T-helper 2 cell (primary cell): ENCODE measurements at places on chromosomes 2 and 18.

DNA sequence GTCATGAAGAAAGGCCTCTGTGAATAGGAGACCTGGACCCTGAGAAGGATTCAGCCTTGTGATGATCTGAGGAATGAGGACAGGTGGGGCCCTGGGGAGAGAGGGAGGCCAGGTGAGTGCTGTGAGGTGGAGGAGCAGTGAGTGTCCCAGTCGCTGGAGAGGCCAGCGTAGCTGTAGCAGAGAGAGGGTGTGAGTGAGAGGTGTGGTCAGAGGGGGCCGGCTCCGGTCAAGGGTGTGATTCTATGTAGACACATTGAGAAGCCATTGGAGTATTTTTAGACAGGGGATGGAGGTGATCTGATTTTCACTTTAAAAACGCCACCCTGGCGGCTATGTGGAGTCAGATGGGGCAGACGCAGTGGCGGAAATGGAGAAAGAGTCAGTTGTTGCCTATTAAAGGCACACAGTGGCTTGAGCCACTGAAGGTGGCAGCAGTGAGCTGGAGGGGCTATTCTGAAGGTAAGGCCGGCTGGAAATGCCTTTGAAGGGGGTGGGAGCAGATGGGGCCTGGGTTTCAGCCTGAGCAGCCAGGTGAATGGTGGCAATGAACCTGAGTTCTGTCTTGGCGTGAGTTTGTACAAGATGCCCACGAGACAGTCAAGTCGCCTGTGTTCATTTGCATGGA, 55.6 kb downstream of the GREB1 start:
- DNase-seq, result no peak

DNA sequence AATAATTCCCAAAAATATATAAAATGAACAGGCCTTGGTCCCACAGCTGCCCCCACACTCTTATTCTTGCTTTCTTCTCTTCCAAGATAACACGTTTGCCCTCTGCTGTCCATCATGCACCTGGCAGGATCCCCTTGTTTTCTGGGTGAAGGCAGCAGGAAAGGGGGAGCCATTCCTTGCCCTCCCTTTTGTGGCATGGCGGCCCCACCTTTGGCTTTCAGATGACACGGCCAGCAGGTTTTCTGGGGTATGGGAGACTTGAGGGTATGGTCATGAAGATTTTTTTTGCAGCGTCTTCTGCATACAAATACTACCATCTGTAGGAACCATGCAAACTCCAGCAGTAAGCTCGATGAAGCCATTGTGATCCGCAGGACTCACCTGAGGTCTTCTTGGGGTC, 118.8 kb downstream of the MAPK4 start:
- no peak for DNase-seq

- DNase-seq, result no peak
Measured at GRCh38 chr18:45658756-45659155, 43.5 kb downstream of the SLC14A2 start.

DNA sequence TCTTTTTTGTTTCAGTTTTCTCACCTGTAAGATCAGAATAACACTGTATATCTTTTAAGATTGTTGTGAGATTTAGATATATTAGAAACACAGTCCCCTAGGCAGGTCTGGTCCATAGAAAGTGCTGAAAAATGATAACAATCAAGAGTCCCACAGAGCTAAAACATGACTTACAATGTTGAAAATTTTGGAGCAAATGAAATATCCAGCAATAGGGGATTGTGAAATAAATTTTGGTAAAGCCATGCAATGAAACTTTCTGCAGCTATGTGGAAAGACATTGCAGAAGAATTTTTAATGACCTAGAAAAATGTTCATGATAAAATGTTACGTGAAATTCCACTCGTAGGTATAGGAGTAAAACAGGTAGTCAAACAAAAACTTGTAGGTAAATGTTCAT, 127.6 kb upstream of the SERPINE2 start:
- no peak for DNase-seq

GRCh38 chr18:33375829-33376228, 64.7 kb downstream of the CCDC178 start:
- no peak for DNase-seq

- no peak for DNase-seq
Measured at GRCh38 chr2:219553168-219553417, 9.3 kb downstream of the TMEM198 start.

GRCh38 chr18:54130631-54131030, 93.8 kb downstream of the MBD2 start:
- DNase-seq, result no peak

GRCh38 chr2:173903601-173904394, 61.4 kb downstream of the SP3 start:
- DNase-seq, result no peak

- DNase-seq, result no peak
Measured at GRCh38 chr2:101751276-101751815, 53.8 kb downstream of the MAP4K4 start.

GRCh38 chr2:182173944-182174622, 188.4 kb downstream of the PPP1R1C start:
- no peak for DNase-seq

DNA sequence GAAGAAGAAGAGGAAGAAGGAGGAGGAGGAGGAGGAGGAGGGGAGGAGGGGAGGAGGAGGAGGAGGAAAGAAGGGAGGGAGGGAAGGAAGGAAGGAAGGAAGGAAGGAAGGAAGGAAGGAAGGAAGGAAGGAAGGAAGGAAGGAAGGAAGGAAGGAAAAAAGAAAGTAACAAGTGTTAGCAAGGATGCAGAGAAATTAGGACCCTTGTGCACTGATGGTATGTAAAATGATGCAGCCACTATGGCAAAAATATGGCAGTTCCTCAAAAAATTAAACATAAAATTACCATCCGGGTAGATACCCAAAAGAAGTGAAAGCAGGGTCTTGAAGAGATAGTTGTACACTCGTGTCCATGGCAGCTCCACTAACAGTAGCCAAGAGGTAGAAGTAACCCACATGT, 67.4 kb downstream of the DYM start:
- no peak for DNase-seq

DNA sequence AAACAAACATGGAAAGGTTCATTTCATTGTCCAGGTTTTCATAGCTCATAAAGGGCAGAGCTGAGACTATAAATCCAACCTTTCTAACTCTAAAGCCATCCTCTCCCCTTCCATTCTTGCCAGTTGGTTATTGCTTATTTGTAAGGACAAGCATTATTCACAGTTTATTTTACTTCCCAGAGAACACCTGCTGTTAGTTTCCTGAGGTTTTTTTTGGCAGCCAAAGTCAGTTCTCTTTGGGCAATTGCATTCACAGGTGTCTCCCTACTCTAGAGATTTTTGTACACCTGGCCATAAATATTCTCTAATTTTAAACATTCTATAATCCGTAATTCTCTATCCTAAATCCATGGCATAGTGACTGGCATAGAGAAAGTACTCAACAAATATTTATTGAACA, 87.3 kb upstream of the SPHKAP start:
- DNase-seq, result no peak

GRCh38 chr2:239199041-239199768, 201.6 kb downstream of the HDAC4 start:
- DNase-seq, result no peak

- no peak for DNase-seq
Measured at GRCh38 chr2:32849456-32850194, 97.1 kb upstream of the LTBP1 start.

DNA sequence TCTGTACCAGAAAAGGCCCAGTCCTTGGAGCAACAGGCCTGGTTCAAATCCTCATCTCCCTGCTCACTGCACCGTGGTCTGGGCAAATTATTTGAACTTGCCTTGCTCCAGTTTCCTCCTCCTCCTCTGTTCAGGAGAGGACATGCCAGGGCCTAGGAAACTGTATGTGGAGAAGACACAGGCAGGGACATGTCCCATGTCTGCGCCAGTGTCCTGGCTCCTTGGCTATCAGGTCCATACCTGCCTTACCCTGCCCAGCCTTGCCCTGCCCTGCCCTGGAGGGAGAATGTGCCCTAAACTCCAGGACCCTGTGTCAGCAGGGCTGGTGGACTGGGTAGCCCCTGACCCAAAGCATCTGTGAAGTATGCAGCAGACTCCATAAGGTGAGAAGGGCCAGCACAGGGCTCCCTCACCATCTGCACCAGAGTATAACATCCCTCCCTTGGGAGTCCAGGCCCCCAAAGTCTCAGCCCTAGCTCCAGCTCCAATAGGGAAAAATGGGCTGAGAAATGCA, 165.3 kb downstream of the GALNT1 start:
- DNase-seq, result no peak

GRCh38 chr2:46645681-46646162, 166.4 kb downstream of the TMEM247 start:
- no peak for DNase-seq

GRCh38 chr2:229342376-229342775, 71.3 kb upstream of the PID1 start:
- DNase-seq, result no peak
